ENCODE measurements at places on chromosomes 6 and 20.

DNA sequence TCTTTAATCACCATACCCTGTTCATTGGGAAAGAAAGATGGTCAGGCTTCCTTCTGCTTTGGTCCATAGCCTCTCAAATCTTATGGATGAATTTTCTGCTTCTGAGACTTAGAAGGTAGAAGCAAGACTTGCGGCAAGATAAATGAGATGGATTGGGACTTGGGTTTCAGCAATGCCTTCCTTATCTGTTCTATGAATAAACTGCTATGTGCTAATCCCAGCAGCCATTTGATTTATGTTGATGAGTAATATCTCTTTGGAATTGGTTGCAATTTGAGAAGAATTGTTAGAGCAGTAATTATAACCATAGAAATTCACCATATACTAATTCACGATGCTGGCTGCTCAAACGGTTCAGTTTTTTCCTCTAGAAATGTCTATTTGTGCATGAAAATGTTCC, 48.3 kb downstream of the TXLNB start:
- no peak for DNase-seq

GRCh38 chr6:32972353-32973143, 4.2 kb downstream of the BRD2 start:
- no peak for DNase-seq

DNA sequence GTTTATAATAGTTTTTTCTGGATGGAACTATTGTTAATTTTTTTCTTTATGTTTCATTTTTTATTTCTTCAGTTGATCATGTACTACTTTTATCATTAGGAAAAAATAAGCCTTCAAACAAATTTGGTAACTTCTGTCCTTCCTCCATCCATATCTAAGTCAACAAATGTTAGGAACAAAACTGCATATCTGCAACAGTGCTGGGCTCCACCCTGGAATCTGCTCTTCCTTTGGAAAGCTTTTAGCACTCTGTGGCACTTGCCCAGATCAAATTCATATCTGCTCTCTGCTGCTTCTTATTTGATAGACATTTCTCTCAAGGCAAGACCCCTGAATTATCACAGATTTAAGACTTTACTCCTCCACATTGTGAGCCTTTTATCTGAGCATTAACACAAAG, 24.3 kb upstream of the GPR63 start:
- no peak for DNase-seq

GRCh38 chr20:60206259-60206658, 248.0 kb downstream of the CDH26 start:
- no peak for DNase-seq

DNA sequence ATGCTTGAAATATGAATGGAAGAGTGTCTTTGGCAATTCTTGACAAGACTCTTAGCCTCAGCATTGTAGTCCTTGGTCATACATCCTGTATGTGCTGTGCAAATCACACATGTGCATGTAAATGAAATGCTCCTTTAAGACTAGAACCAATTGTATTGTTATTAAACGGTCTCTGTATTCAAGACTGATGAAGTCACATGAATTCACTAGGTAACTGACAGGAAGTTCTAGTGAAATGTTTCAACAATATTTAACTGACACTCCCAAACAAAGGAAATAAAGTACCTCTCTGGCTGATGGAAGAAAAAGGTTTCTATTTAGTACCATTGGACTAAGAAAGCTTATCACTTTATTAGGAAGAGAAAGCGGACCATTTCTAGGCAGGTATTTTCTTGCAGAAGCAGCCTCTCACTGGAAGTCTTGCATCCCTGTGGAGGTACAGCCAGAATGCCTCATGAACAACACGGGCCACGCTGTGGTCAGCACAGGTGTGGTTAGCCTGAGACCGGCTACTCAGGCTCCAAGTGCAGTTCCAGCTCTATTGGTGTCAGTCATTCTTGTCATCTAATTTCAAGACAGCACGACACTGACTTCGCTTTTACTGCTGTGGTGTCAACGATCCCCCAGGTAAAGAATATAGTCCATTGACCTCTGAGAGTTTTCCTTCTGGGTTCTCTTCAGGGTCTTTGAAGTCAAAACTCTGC, 17.3 kb downstream of the PPP1R3G start:
- DNase-seq, result no peak

GRCh38 chr6:122524056-122524455, 52.4 kb upstream of the SERINC1 start:
- DNase-seq, result no peak

- DNase-seq, result no peak
Observed at GRCh38 chr20:25196786-25197120, 1.2 kb downstream of the ENTPD6 start.

- DNase-seq, result no peak
Observed at GRCh38 chr6:6599468-6599873, 11.0 kb downstream of the LY86 start.
